Activated CD4-positive, alpha-beta memory T cell treated with anti-CD3 and anti-CD28 coated beads for 36 hours (primary cell): ENCODE measurements at places on chromosomes 13 and 19. TPM values are rescaled to one million over a fixed set of nuclear protein-coding genes. Genes with fewer than 3 reads are reported as not detected.

Gene CHST8
- total RNA-seq = not detected

Gene MAP2K2
- total RNA-seq = 128 TPM

Gene NCAN
- total RNA-seq = 0.05 TPM

Gene ZNF470
- 1.8 TPM for total RNA-seq

Gene CATSPERD
- total RNA-seq = not detected

Gene PROZ
- not detected for total RNA-seq

DNA sequence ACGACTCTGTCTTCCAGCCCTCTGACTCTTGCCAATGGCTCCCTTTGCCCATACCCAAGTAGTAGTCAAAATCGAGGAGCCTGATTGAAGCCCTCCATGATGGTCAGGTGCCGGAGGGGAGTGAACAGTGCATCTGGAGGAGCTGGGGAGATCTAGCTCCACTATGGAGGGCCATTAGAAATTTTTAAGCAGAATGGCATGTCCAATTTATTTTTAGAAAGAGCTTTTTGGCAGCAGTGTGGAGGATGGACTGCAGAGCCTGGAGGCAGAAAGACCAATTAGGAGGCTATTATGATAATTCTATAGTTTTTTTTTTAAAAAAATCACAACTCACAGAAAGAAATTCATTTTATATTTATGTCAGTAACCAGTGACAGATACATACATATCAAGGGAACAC, 92.7 kb upstream of the SLC7A1 start:
- no peak for DNase-seq

GRCh38 chr13:44046428-44046827, 166.7 kb downstream of the LACC1 start:
- no peak for DNase-seq

GRCh38 chr19:30696514-30696913, 324.3 kb downstream of the ZNF536 start:
- peak; percentile 26 for DNase-seq

DNA sequence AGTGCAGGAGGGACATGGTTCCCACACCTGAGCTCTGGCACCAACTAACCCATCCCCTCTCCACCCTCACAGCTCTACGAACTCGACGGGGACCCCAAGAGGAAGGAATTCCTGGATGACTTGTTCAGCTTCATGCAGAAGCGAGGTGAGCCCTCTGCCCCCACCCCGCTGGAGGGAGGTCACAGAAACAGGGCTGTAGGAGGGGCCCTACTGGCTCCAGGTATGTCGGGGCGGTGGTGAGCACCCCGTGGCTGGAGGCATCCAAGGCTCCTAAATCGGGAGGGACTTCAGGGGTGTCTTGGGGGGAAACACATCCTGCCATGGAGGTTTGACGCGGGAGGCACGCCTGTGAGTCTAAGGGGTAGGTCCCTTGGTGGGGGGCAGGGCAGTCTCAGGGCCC, 24.1 kb upstream of the WDR18 start:
- DNase-seq = no peak

- no peak for DNase-seq
These were observed 426.8 kb upstream of the SLITRK5 start for GRCh38 chr13:87244256-87244890.

- no peak for DNase-seq
These were observed 9.2 kb downstream of the UBXN6 start for GRCh38 chr19:4448147-4448985.

- no peak for DNase-seq
These were observed 81.1 kb upstream of the SERP2 start for GRCh38 chr13:44292545-44292944.

DNA sequence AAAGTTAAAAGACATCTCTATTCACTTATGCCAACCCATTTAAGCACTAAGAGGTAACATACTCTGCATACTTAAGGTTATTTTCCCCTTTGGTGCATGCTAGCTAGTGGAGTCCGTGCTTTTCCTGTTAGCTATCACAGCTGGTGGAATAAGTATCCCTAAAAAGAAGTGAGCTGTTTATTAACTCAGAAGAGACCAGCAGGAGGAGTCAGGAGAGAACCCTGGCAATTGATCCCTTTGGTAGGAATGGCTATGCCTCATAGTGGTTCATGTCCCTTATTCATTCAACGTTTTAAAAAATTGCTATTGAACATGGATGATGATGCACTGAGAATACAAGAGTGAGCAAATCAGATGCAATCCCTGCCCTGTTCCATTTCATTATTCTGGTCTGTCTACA, 12.4 kb upstream of the NEK5 start:
- DNase-seq = no peak

GRCh38 chr13:48568370-48569103, 35.7 kb upstream of the RCBTB2 start:
- DNase-seq = no peak

- no peak for DNase-seq
These were observed at the start of gene EPS8L1 for GRCh38 chr19:55075371-55075998. Gene EPS8L1, plus strand, starts transcription at chr19:55075869. Its CDS starts 576 bp downstream, at chr19:55076445.

DNA sequence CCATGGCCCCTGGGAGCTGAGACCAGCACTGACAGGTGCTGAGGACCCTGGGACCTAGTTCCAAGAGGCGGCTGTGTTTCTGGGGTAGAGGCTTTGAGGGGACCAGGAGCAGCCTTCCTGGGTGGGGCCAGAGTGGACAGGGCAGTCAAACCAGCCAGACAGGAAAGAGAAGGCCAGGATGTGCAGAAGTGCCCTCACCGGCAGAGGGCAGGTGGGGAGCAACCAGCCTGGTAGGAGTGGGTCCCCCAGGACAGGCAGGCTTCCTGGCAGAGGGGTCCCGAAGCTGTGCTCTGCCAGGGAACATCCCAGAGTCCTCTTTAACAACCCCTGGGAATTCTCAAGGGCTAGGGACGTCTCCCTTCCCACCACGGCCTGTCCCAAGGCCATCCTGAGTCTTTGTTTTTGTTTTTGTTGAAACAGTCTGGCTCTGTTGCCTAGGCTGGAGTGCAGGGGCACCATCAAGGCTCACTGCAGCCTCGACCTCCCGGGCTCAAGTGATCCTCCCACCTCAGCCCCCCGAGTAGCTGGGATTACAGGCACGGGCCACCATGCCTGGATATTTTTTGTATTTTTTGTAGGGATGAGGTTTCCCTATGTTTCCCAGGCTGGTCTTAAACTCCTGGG, 3.0 kb upstream of the HIPK4 start:
- no peak for DNase-seq

GRCh38 chr19:24051516-24051915, 35.5 kb upstream of the ZNF254 start:
- DNase-seq = no peak
